ENCODE measurements at places on chromosomes 11 and 22.

DNA sequence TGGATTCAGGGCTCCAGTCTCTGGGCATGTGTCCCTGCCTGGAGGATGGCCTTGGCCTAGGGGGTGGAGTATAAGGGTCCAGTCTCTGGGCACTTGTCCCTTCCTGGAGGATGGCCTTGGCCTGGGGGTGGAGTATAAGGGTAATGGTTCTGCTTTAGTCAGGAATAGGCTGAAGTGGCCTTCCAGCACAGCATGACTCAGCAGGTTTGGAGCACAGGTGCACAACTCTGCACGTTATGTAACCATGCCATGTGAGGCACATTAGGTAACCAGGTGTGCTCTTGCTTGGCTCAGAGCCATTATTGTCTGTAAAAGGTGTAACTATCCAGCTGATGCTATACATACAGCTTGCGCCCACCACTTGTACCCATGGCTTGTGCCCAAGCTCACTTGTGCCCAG lies 48.4 kb upstream of the POLD3 start:
- DNase-seq = no peak

DNA sequence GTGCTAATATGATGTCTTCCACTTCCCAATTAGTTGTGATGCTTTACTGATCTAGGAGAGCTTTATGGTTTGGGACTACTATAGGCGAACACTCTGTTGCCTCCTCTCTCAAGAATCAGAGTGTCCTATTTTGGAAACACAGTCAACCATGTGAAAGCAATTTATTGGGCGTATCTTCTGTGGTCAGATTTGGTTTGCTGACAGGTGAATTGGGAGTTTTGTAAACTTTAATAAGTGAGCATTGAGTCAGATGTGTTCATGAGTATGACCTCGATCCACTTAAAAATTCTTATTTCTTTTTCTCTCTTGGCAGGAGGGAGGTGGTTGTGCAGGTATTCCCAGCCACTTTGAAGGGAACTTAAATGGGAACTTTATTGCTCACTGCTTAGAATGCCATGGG lies 4.4 kb downstream of the CAT start:
- DNase-seq = no peak

DNA sequence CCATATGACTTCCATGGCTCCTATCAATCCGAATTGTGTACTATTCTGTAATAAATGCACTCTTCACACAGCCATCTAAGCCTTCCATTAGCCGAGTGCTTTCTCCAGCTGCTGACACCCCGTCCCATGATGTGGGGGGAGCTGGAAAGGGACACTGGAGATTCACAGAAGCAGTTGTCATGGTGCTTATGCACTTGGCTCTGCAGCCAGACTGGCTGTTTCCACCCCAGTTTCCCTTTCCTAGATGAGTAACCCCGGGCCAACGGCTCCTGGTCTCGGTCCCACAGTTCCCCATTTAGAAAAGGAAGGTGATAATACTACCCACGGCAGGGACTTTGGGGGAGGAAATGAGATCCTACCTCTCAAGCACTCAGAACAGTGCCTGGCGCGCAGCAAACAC lies 244.9 kb upstream of the SYN3 start:
- no peak for DNase-seq

DNA sequence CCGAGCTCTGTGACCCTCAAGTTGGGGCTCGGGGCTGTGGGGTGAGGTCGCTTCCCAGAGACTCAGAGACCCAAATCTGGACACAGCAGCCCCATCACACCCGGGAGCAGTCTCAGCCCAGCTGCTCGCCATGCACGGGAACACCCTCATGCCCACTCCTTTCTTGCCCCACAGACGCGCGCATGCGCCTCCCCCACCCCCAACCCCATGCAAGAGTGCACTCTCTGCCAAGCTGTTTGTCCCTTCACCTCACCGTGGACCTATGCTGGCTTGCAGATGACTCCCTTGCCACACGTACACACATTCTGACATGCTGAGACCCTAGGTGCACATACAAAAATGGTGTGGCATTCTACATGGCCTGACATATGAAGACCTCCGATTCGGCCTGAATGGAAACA lies 478 bp upstream of the CD248 start:
- no peak for DNase-seq

GRCh38 chr11:122814401-122814800 lies 23.9 kb upstream of the CRTAM start:
- DNase-seq = no peak

- no peak for DNase-seq
Measured at GRCh38 chr11:122127020-122127419, 11.0 kb upstream of the BLID start.

- no peak for DNase-seq
Measured at GRCh38 chr11:235609-235996, 539 bp downstream of the SIRT3 start.

DNA sequence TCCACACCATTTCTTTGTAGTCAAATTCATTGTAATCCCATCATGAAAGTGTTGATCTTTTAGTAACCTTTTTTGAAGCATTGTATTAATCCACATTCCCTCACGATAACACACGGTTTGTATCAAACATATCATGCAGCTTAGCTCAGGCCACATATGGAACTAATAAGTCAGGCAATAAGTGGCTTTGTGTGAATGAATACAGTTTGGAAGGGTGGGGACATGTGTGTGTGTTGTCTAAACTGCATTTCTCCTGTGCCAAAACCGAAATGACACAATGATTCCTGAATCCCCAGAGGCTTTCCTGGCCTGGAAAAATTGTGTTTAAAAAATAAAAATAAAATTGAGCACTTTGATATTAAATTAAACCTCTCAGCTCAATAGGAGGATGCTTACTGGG lies 98.3 kb downstream of the WNT11 start:
- DNase-seq = no peak

DNA sequence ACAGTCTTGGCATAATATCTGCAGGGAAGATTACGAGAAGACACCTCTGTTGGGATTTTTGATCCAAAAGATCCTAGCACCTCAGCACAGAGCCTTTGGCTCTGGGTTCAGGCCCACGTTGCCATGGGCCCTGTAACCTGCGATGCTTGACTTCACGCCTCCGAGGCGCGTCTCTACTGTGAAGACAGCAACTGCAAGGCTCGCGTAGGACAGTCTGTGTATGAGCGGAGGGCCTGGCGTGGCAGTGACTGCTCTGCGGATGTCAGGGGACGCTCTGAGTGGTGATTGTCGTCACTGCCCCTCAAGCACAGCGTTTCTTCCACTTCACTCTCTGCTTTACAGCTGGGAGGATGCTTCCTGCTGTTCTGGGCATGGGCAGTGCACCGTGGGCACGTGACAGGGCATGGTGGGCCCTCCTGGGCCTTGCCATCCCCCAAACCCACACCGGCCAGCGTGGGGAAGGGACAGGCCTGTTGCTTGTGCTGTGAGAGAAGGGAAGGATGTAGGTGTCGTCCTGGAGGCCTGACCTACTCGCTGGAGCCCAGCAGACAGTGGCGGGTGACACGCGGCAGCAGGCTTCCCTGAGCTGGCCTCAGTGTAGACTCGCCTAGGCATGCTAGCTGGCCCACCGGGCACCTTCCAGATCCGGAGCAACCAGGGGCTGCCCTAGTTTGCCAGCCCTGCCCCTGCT lies 26.5 kb downstream of the GLB1L2 start:
- DNase-seq = no peak

- DNase-seq = no peak
Measured at GRCh38 chr22:48868554-48868953, 959.1 kb downstream of the BRD1 start.

DNA sequence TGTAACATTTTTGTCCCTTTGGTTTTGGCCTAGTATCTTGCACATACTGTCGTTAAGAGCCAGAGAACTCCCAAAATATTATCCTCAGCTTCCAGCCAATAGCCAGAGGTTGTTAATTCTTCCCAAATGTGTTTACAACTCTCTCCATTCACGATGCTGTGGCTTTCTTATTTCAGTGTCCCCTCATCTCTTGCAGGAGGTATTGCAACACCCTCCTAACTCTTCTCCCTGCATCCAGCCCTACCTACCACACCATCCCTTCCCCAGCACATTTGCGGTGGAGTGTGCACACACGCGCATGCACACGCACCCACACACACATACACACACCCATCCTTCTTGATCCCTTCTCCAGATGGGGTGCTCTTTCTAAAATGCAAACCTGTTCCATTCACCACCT lies 75.6 kb upstream of the LMO2 start:
- DNase-seq = no peak

DNA sequence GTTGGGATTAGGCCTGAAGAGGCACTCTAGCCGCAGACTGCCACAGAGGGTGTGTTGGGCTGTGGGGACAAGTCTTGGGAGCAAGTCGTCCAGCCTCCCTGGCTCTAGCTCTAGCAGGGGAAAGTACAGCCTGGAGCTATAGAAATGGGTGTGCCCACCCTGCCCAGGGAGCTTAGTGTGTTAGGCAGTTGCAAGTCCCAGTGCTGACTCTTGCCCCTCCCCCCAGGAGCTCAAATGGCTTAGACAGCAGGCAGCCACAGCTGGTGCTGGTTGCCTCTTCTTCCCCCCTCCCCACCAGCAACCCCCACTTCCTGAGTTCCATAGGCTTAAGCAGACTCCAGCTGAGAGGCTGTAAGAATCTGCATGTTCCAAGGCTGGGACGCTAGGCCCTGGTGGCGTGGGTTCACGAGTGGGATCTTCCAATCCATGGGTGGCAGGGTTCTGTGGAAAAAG lies 61.2 kb downstream of the GUCY1A2 start:
- DNase-seq = peak; percentile 81

GRCh38 chr11:75325713-75326438 lies 25.6 kb downstream of the ARRB1 start:
- no peak for DNase-seq

DNA sequence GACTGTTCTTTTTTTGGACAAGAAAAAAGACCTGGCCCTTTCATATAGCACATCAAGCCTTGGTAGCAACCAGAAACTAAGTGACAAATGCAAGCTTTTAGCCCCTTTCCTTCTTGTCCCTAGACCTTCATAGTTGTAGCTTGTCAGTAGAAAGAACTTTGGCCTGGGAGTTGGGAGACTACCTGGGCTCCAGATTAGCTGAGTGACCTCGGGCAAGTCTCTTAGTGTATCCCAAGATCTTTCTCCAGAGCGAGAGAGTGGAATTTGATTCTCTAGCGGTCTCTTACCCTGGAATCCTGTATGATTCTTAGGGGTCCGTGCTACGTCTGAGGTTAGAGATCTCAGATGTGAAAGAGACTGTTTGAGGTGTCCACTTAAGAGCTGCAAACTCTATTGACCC lies 59.0 kb downstream of the ZNRF3 start:
- DNase-seq = no peak

- no peak for DNase-seq
Measured at GRCh38 chr11:79661373-79661772, 220.5 kb upstream of the TENM4 start.

GRCh38 chr22:49632199-49633009 lies 195.3 kb downstream of the BRD1 start:
- peak; percentile 80 for DNase-seq

GRCh38 chr11:95930948-95931347 lies 7.0 kb upstream of the MTMR2 start:
- DNase-seq = no peak

GRCh38 chr11:1388763-1389102 lies 1.0 kb upstream of the BRSK2 start:
- no peak for DNase-seq

- no peak for DNase-seq
Measured at GRCh38 chr11:77055101-77055561, 11.6 kb upstream of the CAPN5 start.

GRCh38 chr11:115921540-115921939 lies 417.3 kb upstream of the CADM1 start:
- DNase-seq = no peak

Measured in H9 (cell line).